Stimulated activated CD4-positive, alpha-beta T cell treated with anti-CD3 and anti-CD28 coated beads, Interleukin-2, amount 100 ng/mL, for 4 hours (primary cell): ENCODE measurements at places on chromosomes 2 and 18.
A peak's percentile ranks its signal among the peaks of the same experiment; 100 is the strongest.

DNA sequence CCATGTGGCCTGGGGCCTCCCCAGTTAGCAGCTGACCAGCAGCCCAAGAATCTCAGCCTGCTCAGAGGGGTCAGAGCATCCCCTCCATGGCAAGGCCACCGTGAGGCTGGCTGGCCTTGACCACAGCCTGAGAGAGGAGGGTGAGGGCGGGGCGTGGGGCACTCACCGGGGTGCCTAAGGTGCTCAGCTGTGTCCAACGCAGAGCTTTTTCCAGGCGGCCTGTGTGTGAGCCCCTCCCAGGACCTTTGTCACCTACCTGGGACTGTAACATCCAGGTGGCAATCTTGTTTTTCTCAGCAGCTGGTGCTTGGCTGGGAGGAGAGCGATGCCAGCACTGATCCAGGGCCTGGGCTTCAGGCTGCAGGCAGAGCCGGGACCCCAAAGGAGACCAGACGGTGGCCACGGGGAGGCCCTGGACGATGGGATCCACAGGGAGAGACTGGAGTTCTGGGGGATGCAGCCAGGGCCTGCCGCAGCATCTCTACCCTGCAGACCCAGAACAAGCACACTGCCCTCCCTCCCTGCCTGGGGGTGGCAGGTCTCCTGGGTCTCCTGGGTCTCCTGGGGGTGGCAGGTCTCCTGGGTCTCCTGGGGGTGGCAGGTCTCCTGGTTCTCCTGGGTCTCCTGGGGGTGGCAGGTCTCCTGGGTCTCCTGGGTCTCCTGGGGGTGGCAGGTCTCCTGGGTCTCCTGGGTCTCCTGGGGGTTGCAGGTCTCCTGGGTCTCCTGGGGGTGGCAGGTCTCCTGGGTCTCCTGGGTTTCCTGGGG lies 12.3 kb downstream of the SNED1 start:
- DNase-seq = no peak

DNA sequence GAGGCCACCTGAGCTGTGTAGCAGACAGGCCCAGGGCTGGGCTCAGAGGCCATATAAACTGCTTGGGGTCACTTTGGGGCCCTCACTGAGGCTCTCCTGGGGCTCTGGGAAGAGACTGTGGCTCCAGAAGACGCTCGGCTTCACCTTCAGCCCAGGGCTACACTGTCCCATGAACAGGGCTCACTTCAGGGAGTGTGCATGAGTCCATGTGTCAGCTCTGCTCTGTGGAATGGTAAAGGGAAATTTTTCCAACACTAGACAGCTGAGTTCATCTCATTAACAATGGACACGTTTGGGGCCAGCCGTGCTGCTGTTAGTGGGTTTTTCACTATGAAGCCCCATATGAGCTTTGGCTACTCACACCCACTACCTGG lies 65.4 kb upstream of the TFCP2L1 start:
- DNase-seq = no peak

DNA sequence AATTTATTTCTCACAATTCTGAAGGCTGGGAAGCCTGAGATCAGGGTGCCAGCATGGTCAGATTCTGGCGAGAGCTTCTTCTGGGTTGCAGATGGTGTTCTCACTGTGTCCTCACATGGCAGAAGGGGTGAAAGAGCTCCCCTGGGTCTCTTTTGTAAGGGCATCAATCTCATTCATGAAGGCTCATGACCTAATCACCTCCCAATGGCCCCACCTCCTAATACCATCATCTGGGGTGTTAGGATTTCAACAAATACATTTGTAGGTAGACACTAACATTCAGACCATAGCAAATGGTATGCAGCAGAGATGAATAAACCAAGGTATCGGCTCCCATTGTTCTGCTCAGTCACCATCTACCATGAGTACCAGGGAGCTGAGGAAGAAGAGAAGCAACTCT lies 32.7 kb downstream of the YPEL5 start:
- no peak for DNase-seq

- DNase-seq = no peak
These were observed 314.7 kb upstream of the LYPD1 start for GRCh38 chr2:132984731-132985130.

- DNase-seq = no peak
These were observed 43.5 kb upstream of the ACVR1C start for GRCh38 chr2:157672129-157672528.

DNA sequence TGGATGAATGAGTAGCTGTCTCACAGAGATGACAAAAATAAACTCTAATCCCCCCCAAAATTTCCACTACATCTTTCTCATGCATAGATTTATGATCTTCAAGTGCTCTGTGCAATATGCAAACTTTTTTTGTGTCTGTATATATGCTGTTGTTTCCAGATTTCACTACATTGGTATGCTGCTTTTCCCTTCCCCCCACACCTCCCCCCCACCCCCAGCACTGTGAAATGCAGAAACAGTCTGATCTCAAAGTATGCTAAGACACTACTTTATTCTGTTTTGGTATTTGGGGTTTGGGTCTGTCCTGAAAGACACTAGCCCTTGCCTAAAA lies 524 bp upstream of the KLHL14 start:
- DNase-seq = no peak

GRCh38 chr18:76390452-76391035 lies 104.5 kb downstream of the ZNF516 start:
- DNase-seq = no peak

DNA sequence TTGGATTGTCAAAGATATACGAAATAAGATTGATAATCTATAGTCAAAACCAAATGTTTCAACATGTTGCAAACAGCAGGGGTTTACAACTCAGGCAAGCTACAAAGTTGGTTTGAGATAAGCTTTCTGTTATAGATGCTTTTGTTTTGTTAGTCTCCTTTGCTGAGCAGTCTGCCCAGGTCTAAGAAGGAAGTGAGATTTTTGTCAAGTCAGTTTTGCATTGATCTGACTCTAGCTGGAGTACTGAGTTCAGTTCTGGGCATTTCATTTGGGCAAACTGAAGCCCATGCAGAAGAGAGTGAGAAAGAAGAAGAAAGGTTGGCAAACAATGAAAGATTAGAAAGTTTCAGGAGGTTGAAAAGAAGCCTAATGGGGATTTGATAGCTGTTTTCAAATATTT lies 983.0 kb upstream of the SLC39A10 start:
- DNase-seq = no peak

- no peak for DNase-seq
These were observed 65.4 kb downstream of the INPP5D start for GRCh38 chr2:233125455-233126065.

- DNase-seq = no peak
These were observed 95.1 kb downstream of the DYM start for GRCh38 chr18:49365346-49365745.

- DNase-seq = peak; percentile 17
These were observed 421 bp upstream of the VAMP5 start for GRCh38 chr2:85583667-85584353.

- DNase-seq = no peak
These were observed 37.3 kb downstream of the EFR3B start for GRCh38 chr2:25079050-25079635.

DNA sequence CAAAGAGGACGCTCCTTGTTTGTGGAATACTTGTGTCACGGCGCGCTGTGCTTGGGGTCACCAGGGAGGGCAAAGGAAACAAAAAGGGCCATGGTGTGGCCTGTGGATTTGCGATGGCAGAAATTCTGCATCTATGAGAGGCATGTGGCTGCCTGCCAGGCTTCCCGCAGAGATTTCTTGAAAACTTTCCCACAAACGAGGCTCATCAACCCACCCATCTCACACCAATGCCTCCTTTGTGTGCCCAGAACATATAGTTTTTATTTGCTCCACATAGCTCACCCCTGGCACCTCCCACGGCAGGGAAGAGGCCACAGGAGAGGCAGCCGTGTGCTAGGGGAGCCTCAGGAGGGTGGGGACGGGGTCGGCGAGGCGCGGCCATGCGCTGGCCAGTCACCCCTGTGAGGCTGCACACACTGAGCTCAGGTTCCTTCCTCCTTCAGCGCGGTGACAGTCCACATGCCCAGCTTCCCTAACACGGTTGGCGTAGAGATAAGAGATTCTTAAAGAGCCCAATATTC lies 100.3 kb downstream of the MBP start:
- no peak for DNase-seq

GRCh38 chr2:48733067-48733503 lies 22.4 kb downstream of the LHCGR start:
- DNase-seq = no peak

DNA sequence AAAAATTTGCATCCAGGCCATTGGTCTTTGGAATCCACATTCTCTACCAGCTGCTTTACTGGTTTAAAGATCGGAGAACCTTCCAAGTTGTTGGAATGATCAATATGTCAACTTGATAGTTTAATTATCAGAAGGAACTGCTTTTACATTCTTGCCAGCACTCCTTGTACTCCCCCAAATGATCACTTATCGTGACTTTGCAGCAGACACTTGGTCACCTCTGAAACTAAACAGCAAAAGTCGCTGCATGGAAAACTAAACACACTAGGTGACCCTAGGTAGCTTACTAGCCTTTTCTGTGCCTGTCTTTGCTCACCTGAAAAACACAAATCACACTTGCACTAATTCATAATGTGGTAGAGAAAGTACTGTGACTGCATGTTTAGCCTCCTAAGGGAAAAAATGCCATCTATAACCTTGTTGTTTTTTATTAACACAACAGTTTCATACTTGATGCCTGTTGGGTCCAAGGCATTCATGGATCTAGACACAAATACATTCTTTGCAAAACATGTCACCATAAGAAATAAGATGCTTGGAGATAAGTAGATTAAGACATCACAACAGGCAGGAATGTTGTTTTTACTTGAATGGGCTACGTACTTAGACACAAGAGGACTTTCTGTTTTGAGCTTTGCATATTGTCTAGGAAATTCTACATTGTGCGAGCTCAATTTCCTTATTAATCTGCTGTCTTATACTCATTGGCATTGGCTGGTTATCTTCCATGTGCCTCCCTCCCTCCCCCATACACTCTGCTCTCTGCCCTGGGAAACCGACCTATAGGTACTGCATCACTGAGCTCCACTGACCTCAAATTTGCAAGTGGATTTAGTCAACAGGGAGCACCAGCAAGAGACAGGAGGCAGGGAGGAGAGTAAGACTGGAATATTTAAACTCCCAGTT lies 219.1 kb upstream of the STK17B start:
- no peak for DNase-seq

DNA sequence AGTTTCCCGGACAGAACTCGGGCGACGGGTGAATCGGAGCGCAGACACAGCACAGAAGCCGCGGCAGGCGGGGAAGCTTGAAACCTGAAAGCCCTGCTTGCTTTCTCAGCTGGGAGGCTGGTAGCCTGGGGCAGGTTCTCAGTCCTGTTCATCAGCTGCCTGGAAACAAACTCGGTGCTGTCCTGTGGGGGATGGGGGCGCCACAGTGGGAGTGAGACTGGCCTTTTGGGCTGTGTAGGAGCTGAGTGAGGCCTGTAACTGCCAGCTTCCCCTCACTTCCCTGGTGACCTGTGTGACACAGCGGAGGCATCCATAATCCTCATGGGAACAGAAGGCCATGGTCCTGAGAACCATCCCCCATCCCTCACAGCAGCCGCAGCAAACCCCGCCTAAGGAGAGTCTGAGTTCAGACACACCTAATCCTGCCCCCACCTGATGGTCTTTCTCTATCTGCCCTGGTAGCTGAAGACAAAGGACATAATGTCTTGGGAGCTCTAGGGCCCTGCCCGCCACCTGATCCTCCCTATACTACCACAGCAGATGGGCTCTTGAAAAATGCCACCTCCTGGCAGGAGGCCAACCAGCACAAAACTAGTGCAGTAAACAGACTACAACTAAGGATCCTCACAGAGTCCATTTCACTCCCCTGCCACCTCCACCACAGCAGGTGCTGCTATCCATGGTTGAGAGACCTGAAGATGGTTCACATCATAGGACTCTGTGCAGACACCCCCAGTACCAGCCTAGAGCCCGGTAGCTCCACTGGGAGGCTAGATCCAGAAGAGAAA lies 52.7 kb upstream of the LDLRAD4 start:
- no peak for DNase-seq

- no peak for DNase-seq
These were observed 113.4 kb upstream of the PKDCC start for GRCh38 chr2:41934329-41934958.

- no peak for DNase-seq
These were observed 92.3 kb downstream of the KLF7 start for GRCh38 chr2:207073412-207073800.

DNA sequence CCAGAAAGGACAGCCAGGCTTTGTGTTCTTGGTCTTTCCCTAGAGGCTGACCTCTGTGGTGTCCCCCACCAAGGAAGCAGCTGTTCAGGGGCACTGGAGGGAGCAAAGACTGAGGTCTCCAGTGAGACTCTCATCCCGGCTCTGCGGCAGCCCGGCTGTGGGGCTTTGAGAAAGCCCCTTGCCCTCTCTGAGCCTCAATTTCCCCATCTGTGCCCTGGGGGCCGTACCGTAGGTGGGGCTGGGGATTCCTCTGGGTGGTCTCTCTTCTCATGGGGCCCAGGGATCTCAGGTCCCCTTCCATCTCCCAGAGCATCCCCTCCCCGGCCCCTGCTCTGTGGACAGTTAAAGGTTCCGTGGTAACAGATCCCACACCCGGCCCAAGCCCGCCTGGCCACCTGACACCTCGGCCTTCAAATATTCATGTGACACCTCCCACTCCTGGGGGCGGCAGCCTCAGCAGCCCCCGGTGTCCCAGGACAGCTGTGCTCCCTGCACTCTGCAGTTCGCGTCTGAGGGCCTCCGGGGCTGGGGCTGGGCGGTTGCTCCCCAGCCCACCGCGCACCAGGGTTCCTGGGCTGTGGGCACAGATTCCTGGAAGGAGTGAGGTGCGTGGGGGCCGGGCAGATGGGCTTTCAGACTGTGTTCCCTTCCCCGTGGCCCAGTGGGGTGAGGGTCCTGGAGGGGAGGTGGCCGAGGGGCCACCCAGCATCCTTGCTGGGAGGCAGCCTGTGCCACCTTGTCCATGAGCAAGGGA lies 15.1 kb upstream of the KLHL30 start:
- no peak for DNase-seq

GRCh38 chr2:44098050-44098449 lies 70.6 kb upstream of the PPM1B start:
- no peak for DNase-seq

GRCh38 chr2:163736433-163737189 lies 803 bp upstream of the FIGN start:
- no peak for DNase-seq

DNA sequence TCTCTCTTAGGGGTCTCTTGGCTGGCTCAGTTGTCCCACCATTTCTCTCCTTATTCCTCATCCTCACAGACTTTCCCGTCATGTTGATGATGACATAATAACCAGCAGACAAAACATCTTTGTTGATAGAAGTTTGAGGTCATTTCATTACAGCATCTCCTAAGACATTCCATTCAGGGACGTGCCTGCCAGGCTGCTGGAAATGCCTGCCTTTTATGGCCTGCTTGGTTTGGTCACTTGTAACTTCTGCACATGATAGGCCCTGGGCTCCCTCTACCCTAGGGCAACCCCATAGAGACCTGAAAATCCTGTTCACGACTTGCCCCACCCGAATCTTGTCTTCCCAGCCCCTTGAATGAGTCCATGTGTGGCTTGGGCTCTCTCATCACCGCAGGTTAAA lies 81.7 kb downstream of the SDC1 start:
- no peak for DNase-seq

DNA sequence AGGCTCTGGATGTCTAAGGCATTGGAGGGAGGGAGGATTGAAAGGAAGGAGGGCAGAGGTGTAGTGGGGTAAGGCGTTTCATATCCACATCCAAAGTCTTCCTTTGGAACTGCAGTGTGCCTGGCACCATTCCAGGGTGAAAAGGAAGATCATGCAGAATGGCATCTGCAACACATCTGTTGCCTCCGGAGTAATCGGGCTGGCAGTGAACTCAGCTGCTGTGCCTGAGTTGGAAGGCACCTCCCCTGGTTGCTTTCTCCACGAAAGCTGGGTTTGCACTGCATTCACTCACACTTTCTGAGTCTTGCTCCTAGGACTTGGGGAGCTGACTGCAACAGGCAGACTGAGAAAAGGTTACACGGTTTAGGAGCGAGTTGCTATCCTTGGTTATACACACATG lies 30.3 kb upstream of the SEC11C start:
- DNase-seq = no peak
